Activated CD4-positive, alpha-beta T cell treated with anti-CD3 and anti-CD28 coated beads for 48 hours (primary cell): ENCODE measurements at places on chromosomes 7 and 10.

DNA sequence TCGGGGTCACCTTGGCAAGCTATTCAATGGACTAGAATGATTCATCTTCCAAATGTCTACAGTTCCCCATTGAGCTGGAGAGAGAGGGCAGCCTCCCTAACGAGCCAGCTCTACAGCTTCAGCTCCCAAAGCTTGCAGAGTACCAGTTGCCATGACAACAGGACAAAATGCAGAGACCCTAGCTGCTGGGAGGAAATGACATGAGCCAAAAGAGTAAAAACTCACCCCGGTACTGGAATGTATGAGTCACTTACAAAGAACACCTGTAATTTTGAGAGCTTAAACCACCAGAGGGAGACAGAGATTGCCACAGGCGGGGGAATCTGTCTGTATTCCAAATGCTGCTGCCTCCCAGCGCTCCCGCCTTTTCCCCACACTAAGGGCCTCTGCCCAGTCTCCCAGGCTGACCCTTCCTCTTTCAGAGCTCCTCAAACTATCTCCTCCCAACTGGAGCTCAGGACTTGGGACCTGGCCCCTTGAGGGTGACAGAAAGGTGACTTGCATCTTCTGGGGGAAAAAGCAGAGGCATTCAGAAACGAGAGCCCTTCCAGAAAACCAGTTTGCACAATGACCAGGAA lies 95.5 kb downstream of the CUL2 start:
- DNase-seq = peak; percentile 55

GRCh38 chr10:22159979-22160378 lies 57.8 kb downstream of the EBLN1 start:
- DNase-seq = no peak

DNA sequence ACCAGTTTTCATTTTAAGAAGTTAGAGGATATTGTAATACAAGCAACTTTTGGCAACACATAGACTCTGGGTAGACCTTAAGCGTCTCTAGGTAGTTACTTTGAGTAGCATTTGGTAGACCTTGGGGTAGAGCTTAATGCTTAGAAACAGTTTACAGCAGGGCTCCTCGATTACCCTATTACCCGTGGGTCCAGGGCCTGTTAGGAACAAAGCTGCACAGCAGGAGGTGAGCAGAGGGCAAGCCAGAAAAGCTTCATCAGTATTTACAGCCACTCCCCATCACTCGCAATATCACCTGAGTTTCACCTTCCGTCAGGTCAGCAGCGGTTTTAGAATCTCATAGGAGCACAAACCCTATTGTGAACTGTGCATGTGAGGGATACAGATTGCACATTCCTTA lies 173.5 kb downstream of the TSPAN12 start:
- no peak for DNase-seq

DNA sequence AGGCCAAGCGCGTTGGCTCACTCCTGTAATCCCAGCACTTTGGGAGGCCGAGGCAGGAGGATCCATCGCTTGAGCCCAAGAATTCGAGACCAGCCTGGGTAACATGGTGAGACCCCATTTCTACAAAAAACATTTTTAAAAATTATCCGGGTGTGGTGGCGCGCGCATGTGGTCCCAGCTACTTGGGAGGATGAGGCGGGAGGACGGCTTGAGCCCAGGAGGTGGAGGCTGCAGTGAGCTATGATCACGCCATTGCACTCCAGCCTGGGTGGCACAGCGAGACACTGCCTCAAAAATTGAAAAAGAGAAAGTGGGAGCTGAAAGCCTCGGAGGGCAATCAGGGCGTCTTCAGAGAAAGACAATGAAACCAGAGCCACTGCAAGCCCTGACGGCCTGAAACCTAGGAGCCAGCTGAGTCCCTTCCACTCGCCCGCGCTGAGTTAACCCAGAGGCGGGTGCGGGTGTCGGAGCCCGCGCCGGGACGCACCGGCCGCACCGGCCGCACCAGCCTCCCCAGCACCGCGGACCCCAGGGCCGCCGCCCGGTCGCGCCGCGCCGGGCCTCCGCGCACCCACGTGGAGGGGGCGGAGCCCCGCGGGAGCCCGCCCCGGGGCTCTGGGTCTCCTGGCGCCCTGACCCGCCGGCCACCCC lies 22.4 kb downstream of the ZFAND2A start:
- DNase-seq = no peak

- no peak for DNase-seq
These were observed 645.7 kb downstream of the SUGCT start for GRCh38 chr7:40780460-40780859.

GRCh38 chr7:138204285-138204981 lies 128.2 kb downstream of the AKR1D1 start:
- DNase-seq = no peak

- no peak for DNase-seq
These were observed 182.0 kb downstream of the SEMA3E start for GRCh38 chr7:83466956-83467355.

GRCh38 chr7:155344270-155344617 lies 46.6 kb downstream of the INSIG1 start:
- DNase-seq = peak; percentile 43

- DNase-seq = no peak
These were observed 676.9 kb downstream of the GATA3 start for GRCh38 chr10:8731121-8732095.

GRCh38 chr7:122046402-122046801 lies 97.6 kb downstream of the AASS start:
- DNase-seq = no peak

DNA sequence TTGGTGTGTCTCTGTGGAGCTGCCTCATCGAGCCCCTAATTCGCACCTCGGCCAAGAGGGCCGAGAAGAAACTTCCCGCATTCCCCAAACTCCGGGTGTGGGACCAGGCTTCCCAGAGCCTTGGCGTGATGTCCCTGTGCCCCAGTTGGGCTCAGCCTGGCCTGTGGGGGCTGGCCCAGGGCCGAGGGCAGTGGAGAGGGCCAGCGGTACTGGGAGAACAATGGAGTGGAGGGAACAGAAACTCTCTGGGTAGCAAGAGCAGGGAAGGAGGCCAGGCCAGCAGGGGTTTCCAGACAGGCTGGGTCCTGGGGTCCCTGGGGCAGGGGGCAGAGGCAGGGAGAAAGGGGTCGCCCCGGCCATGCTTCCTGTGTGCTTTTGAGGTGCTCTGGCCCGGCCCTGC lies 16.0 kb downstream of the TMEM270 start:
- DNase-seq = no peak

GRCh38 chr7:118285358-118285757 lies 60.9 kb downstream of the ANKRD7 start:
- DNase-seq = no peak

DNA sequence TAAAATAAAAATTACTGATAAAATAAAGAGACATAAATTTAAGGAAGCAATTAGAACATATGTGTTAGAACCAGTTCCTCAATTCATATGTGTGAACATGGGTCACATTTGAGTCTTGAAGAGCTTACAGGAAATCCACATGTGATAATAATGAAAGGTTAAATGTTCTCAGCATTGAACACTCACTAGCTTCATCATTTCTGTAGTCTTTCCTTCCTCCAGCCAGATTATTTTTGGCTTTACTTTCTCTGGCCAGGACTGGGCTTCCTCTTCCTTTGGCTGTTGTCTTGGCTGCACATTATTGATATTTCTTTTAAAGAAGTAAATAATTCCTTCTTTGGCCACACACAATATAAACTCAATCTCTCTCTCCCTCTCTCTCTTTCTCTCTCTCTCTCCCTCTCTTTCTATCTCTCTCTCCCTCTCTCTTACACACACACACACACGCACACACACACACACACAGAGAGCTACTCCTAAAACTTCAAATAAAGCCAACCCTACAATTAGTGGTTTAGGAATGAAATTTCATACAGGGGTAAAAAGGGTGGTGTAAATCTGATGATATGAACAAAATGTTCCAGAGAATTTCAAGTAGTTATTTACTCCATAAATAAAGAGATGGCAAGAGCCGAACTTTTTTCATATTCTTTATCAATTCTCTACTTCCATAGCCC lies 171.2 kb downstream of the REEP3 start:
- no peak for DNase-seq

DNA sequence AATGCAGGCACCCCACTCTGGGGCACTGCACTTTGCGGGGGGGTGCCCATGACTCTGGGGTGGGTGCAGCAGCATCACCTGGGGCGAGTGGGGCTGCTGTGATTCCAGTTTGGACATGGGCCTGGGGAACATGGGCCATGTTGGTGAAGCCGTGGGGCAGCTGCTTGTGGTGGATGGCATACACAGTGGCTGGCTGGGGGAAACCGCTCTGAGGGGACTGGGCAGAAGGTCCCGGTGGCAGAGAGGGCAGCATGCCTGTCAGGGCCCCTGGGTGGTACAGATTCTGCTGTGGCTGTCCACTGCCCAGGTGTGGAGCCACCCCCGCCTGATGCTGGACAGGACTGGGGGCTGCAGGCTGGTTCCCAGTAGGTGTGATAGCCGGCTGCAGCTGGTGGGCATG lies 57.2 kb downstream of the LRRC72 start:
- DNase-seq = no peak

GRCh38 chr7:88226886-88227516 lies 7.2 kb upstream of the SRI start:
- DNase-seq = no peak

- DNase-seq = no peak
These were observed 54.5 kb downstream of the ELMO1 start for GRCh38 chr7:37394158-37394557.

DNA sequence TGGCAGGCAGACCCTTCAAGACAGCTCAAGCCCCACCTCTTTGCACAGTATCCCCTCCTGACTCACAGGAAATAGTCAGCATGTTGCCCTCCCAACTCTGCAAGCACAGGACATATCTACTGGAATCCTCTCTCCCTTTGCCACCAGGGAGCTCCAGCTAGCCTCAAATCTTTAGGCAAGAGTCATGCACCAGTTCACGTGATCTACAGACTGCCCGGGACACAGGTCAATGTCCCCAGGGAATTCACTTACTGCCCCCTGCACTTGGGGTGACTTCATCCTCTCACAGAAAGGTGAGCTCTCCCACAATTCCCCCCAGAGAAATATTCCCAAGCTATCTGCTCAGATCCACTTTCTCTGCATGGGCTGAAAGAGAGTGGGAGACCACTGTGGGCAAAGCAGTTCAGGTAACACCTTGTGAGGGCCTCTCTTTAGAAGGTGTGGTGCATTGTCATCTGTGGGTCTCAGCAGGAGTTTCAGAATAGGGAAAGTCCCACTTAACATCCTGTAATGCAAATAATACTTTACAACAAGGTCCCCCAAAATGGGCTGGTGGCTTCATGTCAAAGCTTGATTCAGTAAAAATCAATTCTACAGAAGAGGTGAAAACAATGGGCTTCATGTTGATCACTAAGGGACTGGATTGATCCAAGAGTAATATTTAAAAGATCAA lies 129.9 kb downstream of the NOC3L start:
- no peak for DNase-seq

- DNase-seq = no peak
These were observed 27.0 kb downstream of the SND1 start for GRCh38 chr7:127678947-127679346.

DNA sequence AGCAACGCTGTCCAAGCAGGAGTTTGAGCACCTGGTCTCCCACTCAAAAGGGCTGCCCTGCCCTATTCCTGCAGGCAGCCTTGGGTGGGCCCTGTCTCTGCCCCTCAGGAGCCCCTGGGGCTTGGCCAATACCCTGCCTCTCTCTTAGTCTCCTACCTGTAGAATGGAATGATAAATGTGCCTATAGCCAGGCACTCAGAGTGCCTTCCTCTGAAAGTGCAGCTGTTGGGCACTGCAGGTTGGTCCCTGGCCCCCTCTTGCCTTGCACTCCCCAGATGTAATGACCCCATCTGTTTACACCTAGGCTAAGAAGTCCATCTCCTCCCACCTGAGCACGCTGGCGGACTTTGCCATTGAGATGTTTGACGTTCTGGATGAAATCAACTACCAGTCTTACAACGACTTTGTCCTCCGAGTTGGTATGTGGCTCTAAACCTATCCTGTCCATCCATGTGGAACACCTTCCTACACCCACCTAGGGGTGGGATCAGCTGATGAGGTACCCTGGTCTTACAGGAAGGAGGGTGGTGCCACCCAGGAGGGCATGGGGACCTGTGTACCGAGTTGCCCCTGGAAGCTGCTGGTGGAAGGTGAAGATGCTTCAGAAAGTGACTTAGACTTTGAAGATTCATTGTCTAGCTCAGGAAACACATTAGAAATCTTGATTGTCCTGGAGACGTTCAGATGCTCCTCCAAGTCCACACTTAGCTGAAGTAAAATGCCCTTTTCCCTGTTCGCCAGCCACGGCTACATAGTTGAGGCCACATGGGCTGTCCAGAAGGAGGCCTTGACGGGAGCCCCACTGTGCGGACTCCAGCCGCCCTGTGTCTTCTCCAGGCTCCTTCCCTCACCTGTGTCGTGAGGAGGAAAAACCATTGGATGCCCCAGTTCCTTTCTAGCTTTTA lies 134.1 kb downstream of the ADCY1 start:
- DNase-seq = no peak

DNA sequence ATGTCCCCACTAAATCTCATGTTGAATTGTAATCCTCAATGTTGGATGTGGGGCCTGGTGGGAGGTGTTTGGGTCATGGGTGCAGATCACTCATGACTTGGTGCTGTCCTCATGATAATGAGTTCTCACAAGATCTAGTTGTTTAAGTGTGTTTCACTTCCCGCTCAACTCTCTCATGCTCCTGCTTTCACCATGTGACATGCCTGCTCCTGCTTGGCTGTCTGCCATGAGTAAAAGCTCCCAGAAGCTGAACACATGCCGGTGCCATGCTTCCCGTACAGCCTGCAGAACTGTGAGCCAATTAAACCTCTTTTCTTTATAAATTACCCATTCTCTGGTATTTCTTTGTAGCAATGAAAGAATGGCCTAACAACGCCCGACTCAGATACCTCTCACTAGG lies 6.2 kb upstream of the PSTK start:
- DNase-seq = no peak

DNA sequence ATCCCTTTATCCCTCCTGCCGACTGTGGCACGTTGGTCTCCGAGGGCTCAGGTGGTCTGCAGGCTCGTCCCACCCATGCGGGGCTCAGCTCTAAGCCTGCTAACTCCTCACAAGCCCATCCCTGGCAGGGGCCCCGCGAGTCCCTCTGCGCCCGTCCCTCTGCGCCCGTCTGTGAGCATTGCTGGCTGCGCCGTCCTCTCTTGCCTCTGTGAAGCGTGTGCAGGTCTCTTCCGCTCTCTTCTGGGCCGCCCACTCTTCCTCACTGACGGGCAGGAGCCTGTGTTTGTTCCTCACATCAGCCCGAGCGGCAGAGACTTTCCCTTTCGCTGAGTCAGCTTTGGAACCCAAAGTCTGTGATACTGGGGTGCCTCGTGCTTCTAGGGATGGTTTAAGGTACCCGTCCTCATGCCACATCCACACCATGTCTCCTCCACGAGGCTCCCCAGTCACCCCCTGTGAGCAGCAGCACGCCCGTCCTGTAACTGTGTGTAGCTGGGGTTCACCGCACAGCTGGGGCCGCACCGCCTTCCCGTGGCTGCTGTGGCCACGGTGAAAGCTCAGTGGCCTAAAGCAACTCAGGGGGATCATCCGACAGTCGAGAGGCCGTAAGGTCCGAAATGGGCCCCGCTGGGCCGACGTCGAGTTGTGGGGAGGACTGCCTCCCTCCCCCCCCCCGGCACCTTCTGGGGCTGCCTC lies 35.5 kb downstream of the ADGRA1 start:
- peak; percentile 55 for DNase-seq

DNA sequence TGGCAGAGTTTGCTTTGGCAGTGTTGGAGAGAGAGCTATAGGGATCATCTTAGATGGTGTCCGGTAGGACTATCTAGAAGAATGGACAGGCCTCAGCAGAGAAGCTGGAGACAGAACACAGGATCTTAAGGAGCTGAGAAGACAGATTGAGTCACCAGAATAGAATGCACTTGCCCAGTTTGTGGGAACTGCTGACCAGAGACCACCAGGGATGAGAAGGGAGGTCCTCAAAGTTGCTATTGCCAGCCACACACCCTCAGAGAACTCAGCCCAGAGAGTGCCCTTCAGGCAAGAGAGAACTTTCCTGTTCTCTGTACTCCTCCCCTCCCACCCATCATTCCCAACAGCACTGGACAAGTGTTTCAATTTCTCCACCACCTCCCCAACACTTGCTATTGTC lies 25.3 kb upstream of the GALNT11 start:
- DNase-seq = no peak
